Thymus (tissue), 14 donors: ENCODE measurements at places on chromosomes 1 and 21. TPM values are rescaled to one million over a fixed set of nuclear protein-coding genes. Genes with fewer than 3 reads are reported as not detected.

DNA sequence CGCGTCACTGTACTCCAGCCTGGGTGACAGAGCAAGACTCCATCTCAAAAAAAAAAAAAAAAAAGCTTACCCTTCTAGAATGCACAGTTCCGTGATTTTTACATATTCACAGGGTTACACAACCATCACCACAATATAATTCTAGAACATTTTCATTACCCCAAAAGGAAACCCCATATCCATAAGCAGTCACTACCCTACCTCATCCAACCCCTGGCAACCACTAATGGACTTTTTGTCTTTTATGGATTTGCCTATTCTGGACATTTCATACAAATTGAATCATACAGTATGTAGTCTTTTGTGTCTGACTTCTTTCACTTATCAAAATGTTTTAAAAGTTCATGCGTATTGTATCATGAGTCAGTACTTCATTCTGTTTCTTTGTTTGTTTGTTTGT lies 22.8 kb downstream of the SYF2 start:
- no peak for DNase-seq

DNA sequence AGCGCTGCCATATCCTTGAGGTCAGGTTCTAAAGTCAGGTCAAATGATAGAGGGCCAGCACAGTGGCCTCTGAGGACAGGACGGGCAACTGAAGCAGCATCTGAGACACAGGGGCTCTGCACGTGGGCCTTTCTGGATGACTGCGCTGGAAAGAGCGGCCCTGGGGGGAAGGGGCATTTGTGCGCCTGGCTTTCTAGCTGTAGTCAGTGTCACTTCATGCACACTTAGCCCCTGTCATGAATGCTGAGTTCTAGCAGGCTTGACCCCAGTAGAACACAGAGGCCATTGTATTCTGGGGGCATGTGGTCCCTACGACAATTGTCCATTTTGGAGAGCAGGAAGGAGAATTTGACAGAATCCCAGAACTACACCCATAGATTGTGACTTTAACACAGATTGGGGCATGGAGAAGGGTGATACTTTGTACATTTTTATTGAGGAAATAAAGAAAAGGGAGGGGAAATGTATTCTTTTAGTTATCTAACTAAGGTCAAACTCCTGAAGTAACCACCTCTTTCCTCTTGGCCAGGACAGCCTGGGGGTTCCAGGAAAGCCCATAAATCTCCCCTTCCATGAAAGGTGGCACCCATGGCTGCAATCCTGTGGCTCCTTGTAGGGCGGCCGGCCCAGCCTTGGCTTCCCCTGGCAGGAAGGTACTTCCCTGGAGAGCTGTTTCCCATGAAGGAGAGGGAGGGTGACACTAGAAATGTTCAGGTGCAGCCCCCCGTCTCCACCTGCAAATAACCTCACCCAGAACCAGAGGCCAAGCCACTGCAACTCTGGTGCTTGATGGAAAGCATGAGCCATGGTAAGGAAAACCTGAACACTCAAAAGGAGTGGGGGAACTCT lies 34.4 kb downstream of the NTPCR start:
- DNase-seq: no peak

DNA sequence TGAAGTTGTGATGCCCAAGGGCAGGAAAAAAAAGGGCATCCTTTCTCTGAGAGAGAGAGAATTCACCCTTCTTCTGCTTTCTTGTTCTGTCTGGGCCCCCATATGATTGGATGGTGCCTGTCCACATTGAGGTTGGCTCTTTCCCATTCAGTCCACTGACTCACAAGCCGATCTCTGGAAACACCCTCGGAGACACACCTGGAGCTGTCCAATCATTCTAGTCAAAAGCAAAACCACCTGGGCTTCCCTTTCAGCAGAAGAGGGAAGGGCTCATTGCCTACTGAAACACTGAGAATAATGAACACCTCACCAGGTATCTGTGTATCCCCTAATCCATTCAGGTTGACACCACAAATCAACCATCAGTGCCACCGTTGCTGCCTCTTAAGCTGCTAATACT lies 103.7 kb upstream of the GNG12 start:
- no peak for DNase-seq

DNA sequence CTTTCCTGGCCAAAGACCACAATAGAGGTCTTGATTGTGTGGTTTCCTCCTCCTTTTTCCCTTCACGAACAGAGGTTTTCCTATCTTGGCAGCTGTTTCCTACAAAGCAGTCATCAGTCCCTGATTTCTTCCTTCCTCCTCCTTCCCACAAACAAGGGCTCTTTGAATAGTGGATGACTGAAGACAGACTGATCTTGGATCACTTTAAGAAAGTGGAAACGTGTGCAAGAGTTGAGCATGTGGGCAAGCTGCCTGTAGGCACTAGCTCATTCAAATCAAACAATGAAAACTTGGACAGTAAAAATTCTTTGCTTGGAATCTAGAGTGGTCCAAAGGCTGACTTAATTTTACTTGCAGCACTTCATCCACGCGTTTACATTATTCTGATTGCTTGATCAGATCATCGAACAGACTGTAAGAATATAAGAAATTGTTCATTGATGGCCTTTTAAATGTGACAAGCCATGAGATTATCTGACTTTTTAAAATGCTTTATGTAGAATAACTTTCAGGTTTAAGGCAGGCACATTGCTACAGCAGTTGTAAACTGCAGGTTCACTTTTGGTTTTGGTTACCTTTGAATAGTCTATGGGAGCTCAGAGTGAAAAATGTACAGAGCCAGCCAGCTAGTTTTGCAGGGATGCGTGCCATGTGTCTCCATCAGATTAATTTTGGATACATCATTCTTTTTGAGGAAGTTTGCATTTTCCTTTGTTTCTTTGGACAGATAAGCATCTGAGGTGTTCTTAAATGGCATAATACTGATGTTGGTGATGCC lies 34.4 kb downstream of the ADGRL2 start:
- no peak for DNase-seq

GRCh38 chr1:66147226-66147835 lies 354.6 kb downstream of the PDE4B start:
- DNase-seq: no peak

GRCh38 chr1:234206651-234207284 lies 166.5 kb upstream of the COA6 start:
- DNase-seq: no peak

- no peak for DNase-seq
Measured at GRCh38 chr21:36976882-36977651, 10.6 kb upstream of the HLCS start.

- DNase-seq: no peak
Measured at GRCh38 chr1:153233448-153233847, 16.1 kb downstream of the PRR9 start.

- DNase-seq: no peak
Measured at GRCh38 chr1:72060466-72061245, 221.7 kb downstream of the NEGR1 start.

- no peak for DNase-seq
Measured at GRCh38 chr1:214665606-214666110, 62.7 kb downstream of the CENPF start.

Gene CDC14A
- polyA plus RNA-seq: 9.8 TPM

Gene SFN
- 191 TPM for polyA plus RNA-seq
